ENCODE measurements at places on chromosomes 1 and 21.

GRCh38 chr21:21213297-21213696 is 215.1 kb downstream of the NCAM2 start:
- no peak for DNase-seq

- DNase-seq = no peak
Measured at GRCh38 chr1:60678391-60678790, 404.0 kb upstream of the NFIA start.

DNA sequence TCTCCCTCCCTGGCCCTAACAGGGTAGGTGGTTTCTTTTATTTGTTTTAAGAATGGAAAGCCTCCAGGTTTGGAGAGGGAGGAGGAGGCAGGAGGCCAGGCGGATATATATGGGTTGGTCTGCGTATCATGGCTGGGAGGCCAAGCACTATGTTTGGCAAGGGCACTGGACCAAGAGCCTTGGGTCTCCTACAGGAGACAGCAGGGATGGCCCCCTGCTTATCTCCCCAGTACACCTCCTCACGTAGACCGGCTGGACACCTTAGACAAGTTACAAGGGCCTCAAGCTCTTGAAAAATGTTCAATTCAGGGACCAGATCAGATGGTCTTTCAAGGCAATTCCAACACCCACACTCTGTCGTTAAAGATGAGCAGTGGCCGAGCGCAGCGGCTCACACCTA is 10.9 kb downstream of the SLC41A1 start:
- no peak for DNase-seq

GRCh38 chr1:198937231-198938031 is 298.6 kb downstream of the PTPRC start:
- DNase-seq = peak; percentile 89

DNA sequence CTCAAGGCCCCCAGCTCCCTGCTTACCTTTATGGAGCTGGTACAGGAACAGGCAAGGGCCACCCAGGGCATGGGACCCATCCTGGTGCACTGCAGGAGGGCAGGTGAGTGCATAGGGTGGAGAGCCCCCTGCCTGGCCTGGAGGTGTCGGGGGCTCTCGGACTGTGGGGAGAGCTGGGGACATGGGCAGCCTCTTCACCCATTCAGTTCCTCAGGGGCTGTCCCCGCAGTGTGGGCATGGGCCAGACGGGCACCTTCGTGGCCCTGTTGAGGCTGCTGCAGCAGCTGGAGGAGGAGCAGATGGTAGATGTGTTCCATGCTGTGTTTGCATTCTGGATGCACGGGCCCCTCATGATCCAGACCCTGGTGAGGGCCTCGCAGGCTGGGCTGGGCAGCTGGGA is 7.3 kb upstream of the LGR6 start:
- no peak for DNase-seq

GRCh38 chr1:62689524-62689923 is 1.3 kb upstream of the DOCK7 start:
- peak; percentile 87 for DNase-seq

DNA sequence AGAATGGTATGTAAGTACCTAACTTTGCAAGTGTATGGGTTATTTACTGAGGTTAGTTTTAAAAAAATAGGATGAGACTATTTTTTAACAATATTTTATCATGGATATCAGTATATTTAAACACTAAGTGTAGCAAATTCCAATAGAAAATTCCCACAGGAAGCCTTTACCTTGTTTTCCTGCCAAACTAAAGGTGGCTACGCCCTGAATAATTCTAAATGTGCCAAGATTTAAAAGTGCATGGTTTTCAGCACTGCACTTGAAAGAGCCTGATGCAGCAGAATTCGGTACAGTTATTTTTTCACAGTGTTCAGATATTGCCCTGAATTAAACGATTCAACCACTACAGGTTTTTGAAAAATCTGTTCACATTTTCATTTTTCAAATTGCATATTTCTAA is 1622.8 kb upstream of the B3GALT2 start:
- DNase-seq = no peak

DNA sequence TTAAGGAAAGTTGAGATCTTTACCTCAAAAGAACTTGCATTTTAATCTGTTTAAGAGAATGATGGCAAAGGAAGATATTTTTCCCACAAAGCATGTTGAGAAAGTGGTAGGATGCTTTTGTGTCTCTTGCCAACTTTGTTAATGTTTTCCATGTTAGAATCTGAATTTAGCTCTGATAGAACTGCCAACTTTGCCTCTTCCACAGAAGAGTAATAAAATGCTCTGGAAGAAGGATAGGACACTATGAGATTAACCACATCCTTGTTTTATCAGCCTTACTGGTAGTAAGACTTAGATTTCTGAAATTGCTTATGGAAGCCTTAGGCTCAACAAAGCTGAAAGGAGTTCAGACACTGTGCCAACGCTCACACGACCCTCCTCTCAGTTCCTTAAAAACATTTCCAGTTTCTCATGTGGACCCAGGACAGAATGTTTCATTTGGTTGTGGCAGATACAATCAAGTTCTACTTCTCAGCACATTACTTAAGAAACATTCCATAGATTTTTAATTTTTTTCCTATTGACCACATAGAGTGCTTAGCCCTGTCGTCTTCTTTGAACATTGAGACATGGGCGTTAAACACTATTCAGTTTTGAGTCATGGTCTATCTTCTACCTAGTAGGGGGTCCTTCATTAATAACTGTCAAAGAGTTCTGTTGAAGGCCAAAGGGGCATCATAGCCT is 59.0 kb downstream of the MTR start:
- peak; percentile 67 for DNase-seq

DNA sequence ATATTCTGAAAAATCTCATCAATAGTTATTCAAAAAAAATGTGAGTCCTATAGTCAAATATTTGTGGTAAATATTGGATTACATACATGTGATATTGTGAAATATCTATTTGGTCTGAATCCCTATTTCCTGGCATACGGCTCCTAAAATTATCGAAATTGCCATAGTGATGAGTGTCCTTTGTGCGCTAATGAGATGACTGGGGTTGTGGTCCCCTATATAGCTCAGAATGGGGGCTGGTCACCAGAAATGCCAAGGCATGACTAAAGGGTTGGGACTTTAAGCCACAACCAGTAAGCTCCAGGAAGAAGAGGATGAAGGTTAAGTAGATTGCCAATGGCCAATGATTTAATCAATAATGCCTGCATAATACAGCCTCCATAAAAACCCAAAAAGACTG is 610.2 kb upstream of the CHRM3 start:
- DNase-seq = no peak

DNA sequence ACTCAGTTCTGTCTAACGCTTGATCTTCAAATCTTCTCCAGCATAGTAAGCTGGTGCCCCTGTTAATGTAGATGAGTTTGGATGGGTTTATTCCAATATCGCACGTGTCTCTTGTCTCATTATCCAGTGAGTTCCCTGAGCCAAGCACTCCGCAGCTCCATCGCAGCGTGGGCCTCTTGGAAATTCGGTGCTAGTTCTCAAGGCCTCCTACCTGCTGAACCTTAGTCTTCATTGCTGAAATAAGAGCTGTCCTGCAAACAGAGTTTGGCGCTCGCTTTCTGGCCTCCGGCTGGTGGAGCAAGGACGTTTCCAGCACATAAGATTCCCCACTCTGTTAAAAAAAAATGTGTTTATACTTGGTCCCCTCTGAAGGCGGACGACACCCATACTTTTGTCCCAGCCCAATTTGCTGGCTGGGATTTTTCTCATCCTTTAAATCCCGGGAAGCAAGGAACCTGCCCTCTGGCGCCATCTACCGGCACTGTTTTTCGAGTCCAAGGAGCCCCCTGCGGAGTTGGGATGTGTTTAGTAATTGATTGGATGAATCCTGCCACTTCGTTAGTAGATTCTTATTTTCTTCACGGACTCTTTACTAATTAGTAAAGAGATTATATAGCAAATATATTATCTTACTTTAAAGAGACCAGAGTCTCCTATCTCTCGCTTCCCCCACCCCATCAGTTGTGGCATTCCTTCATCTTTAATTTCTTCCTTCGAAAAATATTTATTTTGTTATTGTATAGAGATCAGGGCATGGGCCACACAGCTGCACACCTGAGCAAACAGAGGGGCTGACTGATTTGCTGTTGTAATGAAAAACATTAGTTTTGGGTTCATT is 14.7 kb downstream of the JUN start:
- DNase-seq = peak; percentile 50

GRCh38 chr1:92538048-92538412 is 51.3 kb upstream of the GFI1 start:
- no peak for DNase-seq

- no peak for DNase-seq
Measured at GRCh38 chr1:207155028-207155427, 51.0 kb downstream of the C4BPA start.
